ENCODE measurements at places on chromosomes 7 and 10.
A peak's percentile ranks its signal among the peaks of the same experiment; 100 is the strongest.

GRCh38 chr7:116180302-116180701 lies 30.0 kb upstream of the TES start:
- peak; percentile 26 for DNase-seq

GRCh38 chr7:82859106-82859850 lies 303.4 kb downstream of the PCLO start:
- no peak for DNase-seq

- no peak for DNase-seq
Observed at GRCh38 chr7:133582766-133583523, 330.1 kb downstream of the EXOC4 start.

DNA sequence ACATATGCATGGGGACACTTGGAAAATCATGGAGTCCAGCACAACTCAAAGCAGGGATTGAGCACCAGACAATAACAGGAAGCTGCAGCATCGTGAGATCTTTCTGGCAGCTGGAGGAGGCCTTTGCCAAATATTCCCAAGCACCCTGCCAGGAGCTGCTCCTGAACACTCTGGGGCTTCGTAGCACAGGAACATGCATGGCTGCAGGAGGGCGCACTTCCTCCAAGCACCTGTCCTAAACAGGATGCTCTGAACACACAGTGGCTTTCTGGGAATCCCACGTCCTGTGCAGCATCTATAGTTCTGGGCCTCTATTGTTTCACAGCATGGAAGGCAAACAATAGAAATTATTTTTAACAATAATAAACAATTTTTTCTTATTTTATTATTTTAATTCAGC lies 4.1 kb downstream of the ABLIM1 start:
- no peak for DNase-seq

- no peak for DNase-seq
Observed at GRCh38 chr10:126499744-126500143, 111.5 kb upstream of the ADAM12 start.
